ENCODE measurements at places on chromosomes 11 and 22.

DNA sequence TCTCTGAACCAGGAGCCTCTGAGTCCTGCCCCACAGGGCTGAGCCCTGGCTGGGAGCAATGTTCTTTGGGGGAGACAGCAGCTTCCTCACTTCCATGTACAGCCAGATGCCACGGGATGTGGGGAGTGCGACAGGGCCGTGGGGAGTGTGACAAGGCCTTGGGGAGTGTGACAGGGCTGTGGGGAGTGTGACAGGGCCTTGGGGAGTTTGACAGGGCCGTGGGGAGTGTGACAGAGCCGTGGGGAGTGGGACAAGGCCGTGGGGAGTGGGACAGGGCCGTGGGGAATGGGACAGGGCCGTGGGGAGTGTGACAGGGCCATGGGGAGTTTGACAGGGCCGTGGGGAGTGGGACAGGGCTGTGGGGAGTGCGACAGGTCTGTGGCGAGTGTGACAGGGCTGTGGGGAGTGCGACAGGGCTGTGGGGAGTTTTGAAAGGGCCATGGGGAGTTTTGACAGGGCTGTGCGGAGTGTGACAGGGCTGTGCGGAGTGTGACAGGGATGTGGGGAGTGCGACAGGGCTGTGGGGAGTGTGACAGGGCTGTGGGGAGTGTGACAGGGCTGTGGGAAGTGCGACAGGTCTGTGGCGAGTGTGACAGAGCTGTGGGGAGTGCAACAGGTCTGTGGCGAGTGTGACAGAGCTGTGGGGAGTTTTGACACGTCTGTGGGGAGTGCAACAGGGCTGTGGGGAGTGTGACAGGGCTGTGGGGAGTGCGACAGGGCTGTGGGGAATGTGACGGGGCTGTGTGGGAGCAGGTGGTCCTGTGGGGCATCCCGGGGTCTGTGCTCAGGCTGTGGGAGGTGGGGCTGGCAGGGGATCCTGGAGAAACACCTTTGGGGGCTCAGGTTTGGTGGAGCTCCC is 6.6 kb upstream of the KRTAP5-6 start:
- no peak for DNase-seq

GRCh38 chr22:41245917-41246499 is 5.3 kb upstream of the CHADL start:
- no peak for DNase-seq

- no peak for DNase-seq
Observed at GRCh38 chr11:82858556-82859091, 41.6 kb downstream of the PRCP start.

DNA sequence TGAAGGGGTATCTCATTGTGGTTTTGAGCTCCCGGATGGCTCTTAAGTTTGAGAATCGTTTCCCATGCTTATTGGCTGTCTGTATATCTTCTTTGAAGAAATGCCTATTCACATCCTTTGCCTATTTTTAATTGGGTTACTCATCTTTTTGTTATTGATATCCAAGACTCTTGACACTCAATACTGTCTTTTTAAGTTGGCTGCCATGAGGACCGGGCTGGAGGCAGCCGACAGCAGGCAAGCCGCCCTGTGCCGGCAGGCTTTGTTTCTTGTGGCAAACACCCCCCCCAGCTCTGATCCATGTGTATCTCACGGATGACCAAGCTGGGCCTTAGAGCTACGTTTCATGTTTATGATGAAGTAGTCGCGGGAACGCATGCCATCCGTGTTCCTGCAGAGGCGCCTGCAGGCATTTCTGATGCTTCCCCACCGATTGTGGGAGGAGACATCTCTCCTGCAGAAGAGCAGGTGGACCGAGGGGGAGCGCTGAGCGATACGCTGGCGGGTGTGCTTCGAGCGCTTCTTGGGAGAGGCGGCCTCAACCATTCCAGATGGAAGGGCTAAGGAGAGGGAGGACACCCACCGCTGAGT is 95.8 kb downstream of the TBC1D22A start:
- DNase-seq = no peak

DNA sequence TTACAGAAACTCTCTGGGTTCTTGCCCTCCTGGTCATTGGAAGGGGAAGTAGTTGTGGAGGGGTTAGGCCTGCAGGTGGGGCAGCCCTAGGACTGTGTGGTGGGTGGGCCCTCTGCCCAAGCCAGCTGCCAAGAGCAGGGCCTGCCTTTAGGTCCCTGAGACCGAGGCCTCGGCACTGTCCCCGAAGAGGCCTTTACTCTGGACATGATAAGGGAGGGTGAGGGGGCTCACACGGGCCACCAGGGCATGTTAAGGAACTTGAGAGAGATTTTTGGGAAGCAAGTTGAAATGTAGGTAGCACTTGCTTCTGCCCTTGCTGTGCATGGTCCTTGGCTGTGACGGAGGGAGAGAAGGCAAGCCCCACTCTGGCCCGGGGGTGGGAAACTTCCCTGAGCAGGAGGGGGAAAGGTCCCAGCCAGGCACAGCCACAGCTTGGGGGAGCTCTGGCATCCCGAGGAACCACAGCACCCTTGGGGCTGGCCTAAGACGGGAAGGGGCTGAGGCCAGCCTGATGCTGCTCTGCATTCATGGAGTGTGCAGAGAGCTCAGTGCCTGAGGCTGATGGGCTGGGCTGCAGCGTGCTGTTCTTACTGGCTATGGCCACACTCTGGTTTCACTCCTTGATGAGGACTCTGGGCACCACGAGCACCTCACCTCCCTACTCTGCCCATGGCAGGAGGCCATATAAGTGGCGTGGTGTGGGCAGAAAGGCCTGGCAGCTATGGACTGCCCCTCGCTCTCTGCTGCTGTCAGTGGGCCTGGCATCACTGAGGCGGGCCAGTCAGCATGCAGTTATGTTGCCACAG is 7.8 kb upstream of the RANBP1 start:
- DNase-seq = no peak

DNA sequence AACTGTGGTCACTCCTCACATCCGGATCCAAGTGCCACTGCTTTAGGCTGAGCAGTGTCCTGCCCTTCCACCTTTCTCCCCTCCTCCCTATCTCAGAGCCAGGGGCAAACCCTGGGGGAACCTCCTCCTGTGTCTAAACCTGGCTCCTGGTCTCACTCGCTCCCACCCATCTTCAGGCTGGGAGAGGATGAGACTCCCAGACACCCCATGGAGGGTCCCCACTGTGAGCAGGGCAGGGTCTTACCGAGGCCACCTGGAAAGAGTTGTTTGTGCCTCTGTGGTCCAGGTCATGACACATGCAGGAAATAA is 93.6 kb downstream of the PDE2A start:
- no peak for DNase-seq

DNA sequence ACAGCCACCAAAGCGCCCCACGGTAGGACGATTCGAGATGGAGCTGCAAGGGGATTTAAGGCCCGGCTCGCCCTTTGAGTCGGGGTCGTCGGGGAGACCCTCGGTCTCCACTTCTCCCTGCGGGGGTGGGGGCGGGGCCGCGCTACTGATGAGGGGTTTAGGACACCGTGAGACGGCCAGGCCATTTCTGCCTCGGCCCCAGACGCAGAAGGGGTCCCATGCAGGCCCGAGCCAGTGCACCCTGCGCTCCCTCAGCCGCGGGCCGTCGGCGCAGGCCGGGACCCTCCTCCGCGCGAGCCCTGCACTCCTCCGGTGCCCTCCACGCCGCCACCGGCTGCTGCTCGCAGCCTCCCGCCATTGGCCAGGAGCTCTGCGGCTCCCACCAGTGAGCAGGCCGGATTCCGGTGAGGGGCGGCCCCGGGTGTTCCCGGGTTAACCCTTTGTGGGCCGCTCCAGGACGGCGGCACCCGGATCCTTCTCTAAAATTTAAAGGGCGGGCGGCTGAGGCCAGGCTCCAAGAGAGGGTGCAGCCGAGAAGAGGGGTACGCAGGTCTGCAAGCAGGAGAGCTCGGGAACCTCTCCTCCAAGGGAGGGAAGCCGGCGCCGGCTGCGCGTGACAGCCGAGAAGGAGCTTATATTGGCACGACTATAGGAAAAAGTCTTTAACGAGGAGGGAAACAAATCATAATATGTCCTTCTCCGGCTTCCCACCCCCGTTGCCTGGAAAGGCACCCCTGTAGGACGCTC is 18.0 kb downstream of the CREB3L1 start:
- DNase-seq = peak; percentile 78

DNA sequence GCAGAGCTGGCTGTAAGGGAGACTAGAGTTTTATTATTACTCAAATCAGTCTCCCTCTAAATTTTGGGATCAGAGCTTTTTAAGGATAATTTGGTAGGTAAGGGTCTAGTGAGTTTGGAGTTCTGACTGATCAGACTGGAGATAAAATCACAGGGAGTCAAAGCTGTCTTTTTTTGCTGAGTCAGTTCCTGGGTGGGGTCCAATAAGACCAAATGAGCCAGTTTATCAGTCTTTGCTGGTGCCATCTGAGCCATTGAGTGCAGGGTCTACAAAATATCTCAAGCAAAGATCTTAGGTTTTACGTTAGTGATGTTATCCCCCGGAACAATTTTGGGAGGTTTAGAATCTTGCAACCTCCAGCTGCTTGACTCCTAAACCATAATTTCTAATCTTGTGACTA is 935.1 kb upstream of the RAG2 start:
- no peak for DNase-seq

DNA sequence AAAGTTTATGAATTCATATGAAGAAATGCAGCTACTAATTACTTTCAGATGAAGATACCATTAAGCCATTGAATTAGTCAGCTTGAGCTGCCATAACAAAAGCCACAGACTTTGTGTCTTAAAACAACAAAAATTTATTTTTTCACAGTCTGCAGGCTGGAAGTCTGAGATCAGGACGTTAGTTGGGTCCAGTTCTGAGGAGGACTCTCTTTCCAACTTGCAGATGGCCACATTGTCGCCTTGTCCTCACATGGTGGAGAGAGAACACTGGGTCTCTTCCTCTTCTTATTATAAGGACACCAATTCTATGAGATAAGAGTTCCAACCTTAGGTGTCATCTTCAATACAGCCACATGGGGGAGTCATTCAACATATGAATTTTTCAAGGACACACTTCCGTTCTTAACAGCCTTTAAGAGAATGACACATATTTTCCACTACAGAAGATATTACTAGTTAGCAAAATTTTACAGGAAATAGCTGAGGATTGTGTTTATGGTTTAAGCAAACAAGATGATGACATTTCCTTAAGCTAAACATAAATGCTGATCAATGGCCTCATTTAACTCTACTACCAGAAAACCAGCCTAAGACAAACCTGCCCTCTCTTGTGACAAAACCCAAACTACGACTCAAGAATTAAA is 56.0 kb downstream of the DCUN1D5 start:
- DNase-seq = peak; percentile 12

- no peak for DNase-seq
Observed at GRCh38 chr11:15761235-15761634, 595.1 kb downstream of the SOX6 start.

DNA sequence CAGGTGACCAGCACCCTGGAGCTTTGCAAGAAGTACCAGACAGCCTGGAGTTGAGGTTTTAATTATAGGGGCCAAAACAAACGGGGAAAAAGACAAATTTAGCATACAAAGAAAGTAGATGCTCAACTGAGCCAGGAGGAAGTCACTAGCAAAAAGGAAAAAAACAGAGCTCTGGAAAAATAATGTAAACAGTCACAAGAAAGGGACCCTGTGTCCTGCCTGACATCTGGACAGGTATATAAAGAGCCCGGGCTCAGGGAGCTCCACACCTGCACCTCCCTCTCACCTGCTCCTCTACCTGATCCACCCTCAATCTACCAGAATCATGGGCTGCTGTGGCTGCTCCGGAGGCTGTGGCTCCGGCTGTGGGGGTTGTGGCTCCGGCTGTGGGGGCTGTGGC is at the start of gene KRTAP5-10:
Gene KRTAP5-10 (plus strand): TSS at position 301 of the 400 bp plus-strand sequence. CDS start 25 bp downstream, at position 326.
- no peak for DNase-seq

DNA sequence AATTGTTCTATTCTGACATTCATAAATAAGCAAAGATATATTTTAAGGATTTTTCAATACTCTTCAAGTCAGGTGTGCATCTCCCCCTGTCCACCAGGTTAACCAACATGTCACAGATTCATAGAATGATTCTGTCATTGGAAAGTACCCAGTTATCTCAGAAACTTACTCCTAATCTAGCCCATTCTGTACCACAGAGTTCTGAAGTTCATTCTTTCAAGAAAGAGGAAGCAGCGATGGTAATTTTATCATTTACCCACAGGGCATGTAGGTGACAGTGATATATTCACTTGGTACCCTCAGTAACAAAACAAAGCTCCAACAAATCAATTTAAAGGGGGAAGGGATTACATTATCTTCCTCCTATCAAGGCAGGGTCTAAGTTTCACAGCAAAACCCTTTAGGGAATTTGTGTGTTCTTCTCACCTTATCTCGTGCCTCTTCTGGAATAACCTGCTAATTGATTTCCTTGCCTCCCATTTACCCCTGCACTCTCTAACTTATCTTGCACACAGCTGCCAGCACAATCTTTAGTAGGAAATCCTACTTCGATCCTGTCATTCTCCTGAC is 19.0 kb upstream of the MPPED2 start:
- DNase-seq = no peak

DNA sequence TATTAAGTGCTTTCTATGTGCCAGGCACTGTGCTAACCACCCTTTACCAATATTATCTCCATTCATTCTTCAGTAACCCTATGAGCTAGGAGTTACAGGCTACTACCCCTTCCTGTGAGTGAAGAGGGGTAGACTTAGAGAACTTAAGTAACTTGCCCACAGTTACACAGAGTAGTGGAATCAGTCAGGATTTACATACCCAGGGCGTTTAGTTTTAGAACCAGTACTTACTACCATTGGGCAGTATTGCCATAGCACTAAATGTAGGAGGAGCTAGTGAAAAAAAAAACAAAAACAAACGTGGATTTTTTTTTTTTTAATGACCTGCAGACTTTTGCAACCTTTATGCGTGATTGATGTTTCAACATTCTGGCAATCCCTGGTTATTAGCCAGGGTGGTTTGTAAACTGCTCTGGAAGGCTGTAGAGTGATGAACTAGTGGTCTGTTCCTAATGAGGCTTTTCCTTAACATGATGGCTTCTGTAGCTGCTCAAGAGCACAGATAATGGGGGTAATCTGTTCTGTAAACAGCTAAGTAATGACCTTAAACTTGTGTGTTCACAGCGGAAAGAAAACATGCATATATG is 11.4 kb downstream of the TBCEL start:
- no peak for DNase-seq

- DNase-seq = no peak
Observed at GRCh38 chr11:86301742-86302091, 323 bp upstream of the HIKESHI start.

- no peak for DNase-seq
Observed at GRCh38 chr11:13965337-13965736, 2.8 kb downstream of the SPON1 start.

DNA sequence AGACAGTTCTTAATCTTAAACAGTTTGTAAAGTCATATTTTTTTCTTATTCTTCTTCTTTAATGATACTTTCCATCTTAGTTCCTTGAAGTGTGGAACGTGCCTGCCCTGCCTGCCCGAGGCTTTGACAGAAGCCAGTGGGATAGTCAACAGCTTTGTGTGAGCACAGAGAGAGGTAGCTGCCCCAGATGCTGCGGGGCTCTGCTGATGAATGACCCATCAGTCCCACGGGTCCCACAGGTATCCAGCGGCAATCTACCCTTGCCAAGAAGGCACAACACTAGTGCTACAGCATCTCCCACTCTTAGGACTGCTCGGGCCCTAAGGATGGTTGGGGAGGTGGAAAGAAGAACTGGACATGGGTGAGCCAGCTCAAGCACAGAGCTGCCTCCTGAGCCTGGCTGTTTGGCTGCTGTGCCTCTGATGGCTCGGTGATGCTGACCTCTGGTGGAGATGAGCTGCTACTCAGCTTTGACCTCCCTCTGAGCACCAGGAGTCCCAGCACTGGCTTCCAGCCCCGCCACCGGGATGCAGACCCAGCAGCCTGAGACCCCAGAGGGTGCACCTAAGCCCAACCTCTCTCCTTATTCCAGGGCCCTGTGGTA is 11.8 kb upstream of the APLNR start:
- DNase-seq = peak; percentile 3

All from activated naive CD4-positive, alpha-beta T cell treated with Interleukin-2 at 50 U/mL for 16 hours (primary cell).